Left lobe of liver (tissue), 2 donors: ENCODE measurements at places on chromosomes 2 and 18. TPM values are rescaled to one million over a fixed set of nuclear protein-coding genes. Genes with fewer than 3 reads are reported as not detected.

GRCh38 chr2:159129269-159129668 lies 157.2 kb downstream of the WDSUB1 start:
- no peak for DNase-seq

The LDLRAD4 gene
- total RNA-seq, result 41.9 TPM

GRCh38 chr18:21629089-21629832 lies 17.1 kb downstream of the SNRPD1 start:
- DNase-seq, result no peak

The MRO gene
- total RNA-seq, result 12.0 TPM

DNA sequence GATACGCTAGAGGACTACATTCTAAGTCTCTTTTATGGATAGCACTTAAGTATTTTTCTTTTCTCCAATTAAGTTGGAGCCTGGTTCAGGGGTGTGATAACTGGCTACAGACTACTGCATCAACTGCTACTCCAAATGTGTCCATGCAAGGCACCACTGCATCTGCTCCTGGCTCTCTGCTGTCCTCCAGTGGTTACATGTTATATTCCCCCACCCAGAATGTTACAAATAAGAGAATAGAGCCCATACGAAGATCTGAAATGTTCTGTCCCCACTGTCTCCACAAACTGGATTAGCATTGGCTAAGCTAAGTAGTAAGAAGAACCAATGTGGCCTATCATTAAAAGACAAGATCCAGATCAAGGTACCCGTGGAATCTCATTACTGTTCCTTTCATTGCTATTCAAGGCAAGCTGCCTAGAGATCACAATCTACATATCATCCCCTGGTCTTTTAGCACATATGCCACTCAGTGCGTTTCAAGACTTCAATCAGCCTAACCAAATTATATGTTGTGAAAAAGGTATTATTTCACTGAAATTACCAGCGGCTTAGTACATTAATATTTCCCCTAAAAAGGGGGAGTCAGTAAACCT lies 308.3 kb upstream of the SLC8A1 start:
- DNase-seq, result no peak

GRCh38 chr18:51235009-51235789 lies 37.7 kb upstream of the MEX3C start:
- DNase-seq, result no peak

The AFF3 gene
- 2.3 TPM for total RNA-seq

The LINC00305 gene
- total RNA-seq, result not detected

The PPP1R1C gene
- total RNA-seq, result 7.2 TPM

DNA sequence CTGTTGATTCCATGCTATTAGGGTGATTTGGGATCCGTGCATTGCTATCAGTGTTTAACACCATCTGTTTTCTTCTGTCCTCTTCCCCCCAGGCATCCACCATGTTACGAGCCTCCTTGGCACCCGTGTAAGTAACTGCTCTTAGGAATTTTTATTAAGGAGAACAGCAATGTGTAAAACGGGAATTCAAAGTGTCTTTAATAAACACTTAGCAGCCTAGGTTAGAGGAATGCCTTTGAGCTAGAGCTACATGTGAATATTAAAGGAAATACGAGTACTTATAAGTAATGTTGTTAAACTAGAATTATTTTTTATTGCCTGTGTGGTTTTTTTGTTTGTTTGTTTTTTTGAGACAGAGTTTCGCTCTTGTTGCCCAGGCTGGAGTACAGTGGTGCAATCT lies 58.1 kb downstream of the ARMC9 start:
- no peak for DNase-seq

GRCh38 chr18:49096021-49096420 lies 145.3 kb upstream of the SMAD7 start:
- DNase-seq, result no peak

- DNase-seq, result no peak
These were observed 401.0 kb downstream of the IRS1 start for GRCh38 chr2:226398580-226398979.

DNA sequence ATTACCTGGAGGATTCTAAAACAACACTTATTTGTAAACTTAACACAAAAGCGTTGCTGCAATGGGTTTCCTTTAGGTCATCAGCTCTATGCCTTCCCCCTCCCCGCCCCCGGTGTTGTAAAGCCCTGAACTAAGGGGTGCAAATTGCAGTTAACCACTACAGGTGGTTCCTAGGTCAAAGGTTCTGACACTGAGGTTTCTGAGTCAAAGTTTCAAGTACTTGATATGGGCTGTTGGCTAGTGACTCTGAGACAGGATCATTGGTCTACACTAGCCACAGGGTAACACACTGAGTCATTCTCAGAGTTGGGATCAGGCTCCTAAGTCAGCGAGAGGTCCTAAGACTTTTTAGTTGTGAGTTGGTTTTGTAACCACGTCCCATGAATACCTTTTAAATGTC lies 15.4 kb downstream of the IL1B start:
- no peak for DNase-seq

DNA sequence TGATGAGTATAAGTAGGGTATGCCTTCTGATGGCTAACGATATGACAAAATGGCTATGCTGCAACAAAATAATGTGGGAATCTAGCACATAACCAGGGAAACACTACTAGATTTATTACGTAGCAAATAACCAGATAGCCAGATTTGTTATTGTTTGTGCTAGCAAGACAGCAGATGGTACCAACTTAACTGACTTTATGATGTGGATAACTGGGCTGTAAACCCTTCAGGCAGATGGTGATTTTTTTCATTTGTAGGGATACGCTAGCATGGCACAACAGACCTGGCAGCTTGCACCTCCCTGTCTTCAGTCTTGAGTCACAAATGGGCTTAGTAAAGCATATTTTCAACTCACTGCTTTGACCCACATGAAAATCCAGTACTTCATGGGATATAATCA lies 48.7 kb downstream of the PRELID3A start:
- DNase-seq, result no peak

- DNase-seq, result no peak
These were observed 86.3 kb downstream of the UGGT1 start for GRCh38 chr2:128177315-128177714.

- DNase-seq, result no peak
These were observed 82.3 kb downstream of the TWIST2 start for GRCh38 chr2:238930216-238930615.

The IL1RL2 gene
- 2.5 TPM for total RNA-seq

The SP9 gene
- total RNA-seq, result not detected

- no peak for DNase-seq
These were observed 256.0 kb upstream of the HNMT start for GRCh38 chr2:137708311-137708710.

DNA sequence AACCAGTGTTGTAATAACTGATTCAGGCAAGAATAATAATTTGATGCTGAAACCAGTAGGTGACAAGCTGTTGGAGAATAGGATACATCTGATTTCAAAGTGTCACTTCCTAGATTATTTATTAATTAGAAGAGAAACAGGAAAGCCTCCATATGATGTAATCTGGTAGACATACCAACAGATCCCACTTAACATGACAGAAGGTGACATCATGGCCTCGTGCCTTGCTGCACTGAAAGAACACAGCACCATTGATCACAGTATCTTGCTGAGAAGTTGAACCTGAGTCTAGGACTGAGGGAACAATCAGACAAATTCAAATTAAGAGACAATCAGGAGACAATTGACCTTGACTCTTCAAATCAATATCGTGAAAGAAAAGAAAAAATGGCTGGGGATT lies 131.6 kb upstream of the DLGAP1 start:
- no peak for DNase-seq

DNA sequence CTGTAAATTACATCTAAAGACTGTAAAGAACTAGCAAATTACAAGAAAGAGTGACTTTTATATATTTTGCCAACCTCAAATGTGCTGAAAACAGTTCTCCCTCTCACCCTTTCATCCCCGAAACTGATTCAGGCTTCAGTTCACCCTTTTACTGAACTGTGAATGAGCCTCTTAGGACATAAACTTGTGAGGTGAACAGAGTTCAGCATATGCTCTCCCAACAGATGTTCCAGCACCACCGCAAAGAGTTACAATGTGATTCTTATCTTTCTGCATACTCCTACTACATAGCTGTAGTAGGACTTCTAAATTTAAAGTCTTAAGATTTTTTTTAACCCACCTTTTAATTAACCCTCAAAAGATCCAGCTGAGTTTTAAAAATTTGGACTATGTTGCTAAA lies 1.2 kb upstream of the ZCCHC2 start:
- DNase-seq, result no peak

The OTOF gene
- total RNA-seq, result 0.05 TPM

DNA sequence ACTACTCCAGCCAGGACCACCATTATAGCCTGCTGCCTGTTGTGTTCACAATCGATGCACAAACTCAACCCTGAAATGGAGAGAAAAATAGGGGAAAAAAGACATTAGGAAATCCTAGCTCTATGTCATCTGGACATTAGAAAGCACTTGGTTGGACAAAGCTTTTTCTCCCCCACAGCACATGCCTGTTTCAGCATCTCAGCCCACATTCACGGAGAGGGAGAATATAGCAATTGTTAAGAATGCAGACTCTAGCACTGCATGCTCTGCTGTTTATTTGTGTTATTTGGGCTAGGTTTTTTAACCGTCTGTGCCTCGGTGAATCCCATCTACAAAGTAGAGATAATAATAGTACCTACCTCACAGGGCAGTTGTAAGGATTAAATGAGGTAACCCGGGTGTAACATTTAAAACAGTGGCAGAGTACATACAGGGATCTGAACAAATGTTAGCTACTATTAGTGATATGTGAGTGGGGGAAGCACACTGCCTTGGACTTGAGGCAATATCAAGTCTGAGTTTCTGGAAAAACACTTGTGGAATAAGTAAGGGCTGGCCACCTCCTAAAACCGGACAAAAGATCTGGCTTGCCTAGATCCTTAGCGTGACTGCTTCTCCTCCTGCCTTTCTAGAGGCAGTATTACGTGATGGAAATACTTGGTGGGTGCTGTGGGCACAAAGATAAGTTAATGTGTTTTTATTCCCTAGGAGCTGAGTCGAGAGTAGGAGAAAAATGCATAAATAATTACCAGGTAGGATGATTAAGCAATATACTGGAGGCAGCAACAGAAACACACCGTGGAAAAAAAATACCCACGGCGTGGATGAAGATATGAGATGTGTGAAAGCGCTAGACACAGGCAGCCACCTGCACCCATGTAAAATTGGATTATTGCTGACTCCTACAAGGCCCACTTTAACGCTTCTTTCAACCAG lies 1.0 kb upstream of the PPP1CB start:
- no peak for DNase-seq

- no peak for DNase-seq
These were observed 289.3 kb upstream of the LINC00305 start for GRCh38 chr18:64438178-64438577.

DNA sequence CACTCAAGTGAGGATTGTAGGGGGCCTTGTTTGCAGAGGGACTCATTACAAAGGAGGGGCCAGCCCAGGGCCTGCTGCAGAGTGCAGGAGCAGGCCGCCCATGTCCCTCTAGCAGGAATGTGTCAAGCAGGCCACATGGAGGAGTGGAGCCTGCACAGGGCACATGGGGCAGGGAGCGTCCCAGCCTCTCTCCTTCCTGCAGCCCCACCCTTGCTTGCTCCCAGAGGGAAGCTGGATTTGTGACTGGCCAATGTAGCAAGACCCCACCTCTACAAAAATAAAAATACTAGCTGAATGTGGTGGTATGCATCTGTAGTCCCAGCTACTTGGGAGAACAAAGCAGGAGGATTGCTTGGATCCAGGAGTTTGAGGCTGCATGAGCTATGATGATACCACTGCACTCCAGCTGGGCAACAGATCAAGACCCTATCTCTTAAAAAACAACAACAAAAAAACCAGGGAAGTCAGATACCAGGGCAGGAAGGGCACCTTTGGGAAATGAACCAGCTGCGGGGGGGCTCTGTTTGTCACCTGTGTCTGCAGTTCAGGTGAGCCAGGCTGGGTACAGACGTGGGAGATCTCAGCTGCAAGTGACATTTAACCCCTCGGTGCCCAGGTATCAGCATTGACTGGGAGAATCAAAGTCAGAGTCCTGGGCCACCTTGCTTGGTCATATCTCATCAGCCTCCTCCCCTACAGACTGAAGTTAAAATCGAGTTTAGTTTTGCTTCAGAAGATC lies 27.7 kb downstream of the IMPA2 start:
- no peak for DNase-seq

DNA sequence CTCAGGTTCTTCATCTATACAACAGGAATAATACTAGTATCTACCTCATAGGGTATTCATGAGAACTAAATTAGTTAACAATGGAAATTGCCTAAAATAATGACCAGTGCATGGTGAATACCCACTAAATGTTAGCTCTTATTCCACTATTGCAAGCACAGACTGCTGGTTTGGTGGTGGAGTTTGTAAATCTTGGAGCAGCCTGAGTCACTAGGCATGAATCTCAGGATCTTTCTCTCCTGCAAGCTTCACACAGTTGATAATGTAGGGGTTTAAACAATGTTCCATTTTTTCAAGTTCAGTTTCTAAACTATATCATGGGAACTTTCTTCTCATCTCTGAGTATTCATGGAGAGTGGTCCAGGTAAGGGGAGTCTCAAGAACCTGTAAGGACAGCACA lies 84.0 kb downstream of the OSR1 start:
- no peak for DNase-seq

DNA sequence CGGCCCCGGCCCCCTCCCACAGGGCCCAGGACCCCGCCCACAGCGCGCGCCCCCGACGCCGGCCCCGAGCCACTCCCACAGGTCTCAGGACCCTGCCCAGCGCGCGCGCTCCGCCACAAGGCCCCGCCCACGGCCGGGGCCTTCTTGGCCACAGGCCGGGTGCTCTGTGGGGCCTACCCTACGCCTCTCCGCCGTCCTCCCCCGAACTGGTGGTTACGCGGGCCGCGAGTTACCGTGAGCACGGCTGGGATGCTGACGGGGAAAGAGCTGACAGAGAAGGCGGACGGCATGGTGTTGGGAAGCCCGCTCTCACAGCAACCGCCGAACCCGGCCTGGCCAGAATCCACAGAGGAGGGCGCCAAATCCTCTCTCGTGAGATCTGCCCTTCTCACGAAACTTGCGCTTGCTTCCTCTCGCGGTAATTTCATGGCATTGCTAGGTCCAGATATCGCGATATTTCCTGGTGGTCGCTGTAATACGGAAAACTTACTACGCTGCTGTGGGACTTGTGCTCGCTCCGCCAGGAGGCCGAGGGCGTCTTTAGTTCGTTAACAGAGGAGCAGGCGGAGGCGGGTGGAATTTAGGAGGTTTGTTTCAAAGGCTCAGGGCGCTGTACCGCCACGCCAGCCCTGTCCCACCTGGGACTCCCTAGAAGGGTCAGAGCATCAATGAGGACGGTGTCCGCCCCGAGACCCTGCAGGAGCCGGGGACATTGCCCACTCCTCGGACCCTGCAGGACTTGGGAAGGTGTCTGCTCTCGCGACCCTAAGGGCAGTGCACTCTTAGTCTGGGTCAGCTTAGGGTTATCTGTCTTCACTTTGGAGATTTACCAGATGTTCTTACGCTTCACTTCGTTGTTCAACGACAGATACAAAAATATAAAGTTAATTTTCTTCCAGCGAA lies at the start of gene TMEM18:
TMEM18 (minus strand) TSS at position 351 of the 903 bp plus-strand sequence; CDS start at position 290, 61 bp downstream.
- peak; percentile 93 for DNase-seq

DNA sequence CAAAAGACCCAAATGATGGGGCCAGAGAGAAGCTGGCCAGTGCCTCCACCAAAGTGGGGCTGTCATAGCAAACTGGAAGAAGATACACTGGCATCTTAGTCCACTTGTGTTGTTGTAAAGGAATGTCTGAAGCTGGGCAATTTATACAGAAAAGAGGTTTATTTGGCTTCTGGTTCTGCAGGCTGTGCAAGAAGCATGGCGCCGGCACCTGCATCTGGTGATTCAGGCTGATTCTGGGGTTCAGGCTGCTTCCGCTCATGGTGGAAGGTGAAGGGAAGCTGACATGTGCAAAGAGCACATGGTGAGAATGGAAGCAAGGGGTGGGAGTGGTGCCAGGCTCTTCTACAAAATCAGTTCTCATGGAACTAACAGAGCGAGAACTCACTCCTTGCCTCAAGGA lies 135.9 kb upstream of the TWIST2 start:
- no peak for DNase-seq

- peak; percentile 51 for DNase-seq
These were observed 30.9 kb upstream of the REEP1 start for GRCh38 chr2:86368161-86368824.
